RPMI7951 (cell line): ENCODE measurements at places on chromosomes 3 and 15.

DNA sequence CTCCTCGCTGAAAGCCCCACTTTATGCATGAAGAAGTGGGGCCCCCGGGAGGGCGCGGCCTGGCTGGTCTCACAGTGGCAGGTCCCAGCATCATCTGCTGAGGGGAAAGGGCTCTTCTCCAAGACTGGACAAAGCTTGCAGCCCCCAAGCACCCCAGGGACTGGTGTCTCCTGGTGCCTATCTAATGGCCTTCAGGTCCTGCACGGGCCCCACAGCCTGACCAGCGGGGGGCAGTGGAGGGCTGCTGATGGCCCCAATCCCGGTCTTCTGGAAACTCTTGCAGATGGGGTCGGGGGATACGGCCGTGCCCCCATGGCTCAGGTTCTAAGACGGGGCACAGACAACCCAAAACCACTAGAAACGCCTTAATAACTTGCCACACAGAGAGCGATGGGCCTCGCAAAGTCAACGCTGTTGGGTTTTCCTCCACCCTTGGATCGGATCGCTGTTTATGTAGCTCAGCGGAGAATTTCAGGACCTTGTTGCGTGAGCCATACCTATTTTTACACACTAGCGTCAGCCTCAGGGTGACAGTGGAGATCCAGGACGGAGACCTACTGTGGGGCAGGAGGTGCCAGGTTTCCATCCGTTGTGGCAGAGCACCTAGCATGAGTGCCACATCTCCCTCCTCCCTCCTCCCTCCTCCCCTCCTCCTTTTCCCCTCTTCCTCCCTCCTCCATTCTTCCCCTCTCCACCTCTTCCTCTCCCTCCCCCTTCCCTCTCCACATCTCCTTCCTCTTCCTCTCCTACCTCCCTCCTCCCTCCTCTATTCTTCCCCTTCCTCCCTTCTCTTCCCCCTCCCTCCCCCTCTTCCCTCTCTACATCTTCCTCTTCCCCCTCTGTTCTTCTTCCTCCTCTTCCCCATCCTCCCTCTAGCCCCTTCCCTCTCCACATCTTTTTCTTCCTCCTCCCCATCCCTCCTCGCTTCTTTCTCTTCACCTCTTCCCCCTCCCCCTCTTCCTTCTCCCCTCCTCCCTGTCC lies 79.3 kb upstream of the ALDH1L1 start:
- peak; percentile 30 for DNase-seq

GRCh38 chr15:57334257-57334656 lies 42.0 kb upstream of the CGNL1 start:
- peak; percentile 67 for DNase-seq

DNA sequence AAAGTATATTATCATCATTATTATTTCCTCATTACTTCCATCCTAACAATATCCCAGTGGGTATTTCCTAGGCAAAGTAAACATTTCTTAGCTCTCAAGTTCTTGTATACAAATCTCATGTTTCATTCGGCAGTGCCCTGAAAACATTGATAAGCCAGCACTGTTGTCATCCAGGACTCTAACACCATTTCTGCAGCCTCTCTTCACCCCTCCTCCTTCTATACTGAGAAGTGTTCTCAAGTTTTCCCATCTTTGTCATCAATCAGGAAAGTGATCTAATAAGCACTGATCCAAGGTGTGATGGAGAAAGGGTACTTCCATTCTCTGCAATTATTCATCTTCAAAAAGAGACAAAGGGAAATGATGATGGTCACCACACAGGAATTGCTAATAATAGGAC lies 168.4 kb upstream of the CCDC54 start:
- no peak for DNase-seq

- DNase-seq: no peak
These were observed at the start of gene HTR3D for GRCh38 chr3:184031187-184031792. TSS of gene HTR3D (plus strand) at chr3:184031742. CDS start at chr3:184031742, 0 bp downstream.

DNA sequence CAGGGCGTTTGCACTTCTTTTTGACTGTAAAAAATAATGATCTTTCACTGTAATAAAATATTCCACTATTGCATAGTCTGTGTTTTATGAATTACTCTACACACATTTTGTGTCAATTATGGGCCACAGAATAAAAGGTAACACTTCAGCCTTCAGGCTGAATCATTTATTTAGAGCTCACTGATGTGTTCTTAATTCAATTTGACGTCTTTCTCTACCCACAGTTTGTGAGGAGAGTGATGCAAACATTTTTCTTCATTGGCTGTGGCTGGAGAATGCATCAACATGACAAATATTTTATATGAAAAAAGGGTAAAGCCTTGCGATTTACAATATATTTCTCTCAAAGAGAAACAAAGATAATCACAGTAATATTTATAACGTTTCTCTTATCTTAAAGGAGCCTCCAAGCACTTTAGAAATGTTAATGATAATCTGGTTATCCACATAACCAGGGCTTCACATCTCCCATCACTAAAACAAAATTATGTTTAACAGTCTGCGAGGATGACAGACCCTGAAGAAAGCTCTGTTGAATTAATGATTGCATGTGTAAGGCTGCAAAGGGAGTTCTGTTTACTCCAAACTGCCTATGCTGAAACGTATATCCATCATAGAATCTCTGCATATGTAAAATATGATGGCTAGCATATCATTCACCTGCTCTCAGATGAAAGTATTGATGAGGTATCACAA lies 951.3 kb downstream of the ZPLD1 start:
- DNase-seq: no peak

- no peak for DNase-seq
These were observed 3.9 kb upstream of the CSK start for GRCh38 chr15:74777769-74778598.

GRCh38 chr3:180036671-180037455 lies at the start of gene PEX5L:
TSS of gene PEX5L (minus strand) at chr3:180036937. CDS start at chr3:180036599, 338 bp downstream.
- DNase-seq: peak; percentile 13

DNA sequence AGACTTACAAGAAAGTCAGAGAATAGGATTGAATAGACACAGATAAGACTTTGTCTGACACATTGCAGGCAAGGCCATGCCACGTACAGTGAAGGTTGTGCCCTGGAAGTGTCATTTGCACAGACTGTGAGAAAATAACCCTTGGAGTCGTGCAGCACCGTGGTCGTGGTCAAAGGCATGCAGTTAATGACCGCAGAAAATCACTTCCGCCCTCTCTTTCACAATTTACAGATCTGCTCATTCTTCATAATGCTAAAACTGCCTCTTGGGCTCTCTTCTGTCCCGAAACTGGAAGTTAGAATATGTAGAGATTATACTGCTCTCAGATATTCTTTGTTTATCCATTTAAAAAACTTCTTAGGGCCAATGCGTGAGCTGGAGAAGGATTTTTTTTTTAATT lies 73.2 kb upstream of the CTXND1 start:
- DNase-seq: peak; percentile 61

DNA sequence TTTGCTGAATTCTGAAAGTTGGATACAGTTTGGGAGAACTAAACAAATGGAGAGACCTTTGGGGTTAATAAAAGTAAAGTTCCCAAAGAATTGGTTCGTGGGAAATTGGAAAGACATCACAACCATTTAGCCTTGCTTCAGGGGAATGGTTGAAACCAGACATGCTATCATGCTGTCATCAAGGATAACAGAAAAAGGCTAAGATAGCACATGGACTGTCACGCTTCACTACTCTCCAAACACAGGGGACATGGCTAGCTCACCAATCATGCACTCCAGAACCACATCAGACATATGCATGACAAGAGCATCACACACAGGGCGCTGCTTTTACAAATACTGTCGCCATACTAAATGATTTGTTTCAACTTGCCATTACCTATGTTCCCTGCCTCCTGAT lies 671.7 kb upstream of the ROBO1 start:
- DNase-seq: no peak

GRCh38 chr3:152860736-152861135 lies 25.8 kb downstream of the P2RY1 start:
- DNase-seq: no peak

DNA sequence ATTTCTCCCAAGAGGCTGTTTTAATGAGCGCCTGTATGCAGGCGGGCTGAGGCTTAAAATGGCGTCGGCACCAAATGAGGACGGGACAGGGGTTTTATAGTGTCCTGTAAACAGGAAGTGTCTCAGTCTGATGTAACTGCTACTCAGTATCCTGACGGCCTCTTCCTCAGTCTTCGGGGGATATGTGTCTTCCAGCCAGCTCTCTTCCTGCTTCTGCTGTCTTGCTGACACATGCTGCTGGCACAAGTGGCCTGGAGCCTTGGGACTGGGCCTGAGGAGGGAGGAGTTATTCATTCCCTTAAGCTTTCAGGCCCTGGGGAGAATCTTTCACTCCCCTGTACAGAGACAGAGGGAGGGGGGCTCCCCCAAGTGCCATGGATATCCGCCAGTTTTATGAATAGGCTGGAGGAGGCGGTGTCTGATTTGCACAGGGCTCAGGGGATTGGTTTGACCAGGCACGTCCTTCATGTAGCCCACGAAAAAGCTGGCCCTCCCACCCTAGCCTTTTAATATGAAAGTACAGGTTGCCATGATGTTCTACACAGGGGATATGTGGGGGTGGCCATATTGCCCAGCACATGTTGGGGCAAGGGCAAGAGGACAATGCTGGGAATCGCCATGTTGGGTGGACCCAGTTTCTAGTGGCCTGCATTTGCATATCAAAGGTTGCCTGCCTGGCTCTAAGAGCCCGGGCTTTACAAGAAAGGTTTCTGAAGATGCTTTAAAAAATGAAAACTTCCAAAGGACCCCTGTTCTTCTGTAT lies 19.9 kb downstream of the NDUFB4 start:
- DNase-seq: peak; percentile 78

GRCh38 chr3:159829539-159830227 lies 159.0 kb upstream of the IL12A start:
- DNase-seq: peak; percentile 90

- DNase-seq: peak; percentile 4
These were observed 653 bp downstream of the MYO5C start for GRCh38 chr15:52294881-52295420.

DNA sequence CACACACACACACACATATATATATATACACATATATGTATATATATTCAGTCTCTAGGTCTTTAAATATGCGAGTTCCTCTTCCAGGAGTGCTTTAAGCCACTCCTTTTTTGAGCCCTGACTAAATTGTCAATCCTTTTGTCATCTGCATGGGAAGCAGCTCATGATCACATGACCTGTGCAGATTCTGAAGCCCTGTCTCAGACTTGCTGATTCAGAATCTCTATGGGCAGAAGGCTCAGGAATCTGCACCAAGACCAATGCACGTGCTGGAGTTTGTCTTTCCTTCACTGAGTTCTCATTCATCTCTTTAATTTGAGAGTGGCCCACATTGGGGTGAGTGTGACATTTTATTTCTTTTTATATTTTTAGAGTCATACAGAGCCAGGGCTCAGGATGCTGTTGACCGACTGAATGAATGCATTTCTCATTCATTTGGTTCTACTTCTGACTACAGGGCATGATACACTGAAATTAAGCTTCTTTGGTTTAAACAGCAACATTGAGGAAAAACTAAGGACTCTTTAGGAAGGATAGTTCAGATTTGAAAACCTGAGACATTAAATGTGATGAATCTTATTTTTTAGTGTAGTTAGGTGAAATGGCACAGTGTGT lies 307.5 kb downstream of the EDEM1 start:
- no peak for DNase-seq

DNA sequence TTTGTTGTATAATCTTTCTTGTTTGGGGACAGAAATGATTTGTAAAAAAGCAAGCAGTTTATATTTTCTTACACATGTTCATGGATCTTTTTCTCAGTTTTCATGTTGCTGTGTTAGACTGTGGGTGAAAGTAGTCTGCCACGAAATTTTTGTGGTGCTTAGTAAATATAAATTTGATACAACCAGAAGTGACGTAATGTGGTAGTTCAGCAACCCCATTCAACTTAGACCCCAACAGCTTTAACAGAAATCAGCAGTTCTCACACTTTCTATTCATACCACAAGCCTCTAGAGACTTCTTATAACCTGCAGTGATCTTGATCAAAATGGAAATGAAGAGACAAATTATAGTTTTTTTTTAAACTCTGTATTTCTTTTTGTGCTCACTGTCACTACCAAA lies 120.2 kb upstream of the IGSF10 start:
- no peak for DNase-seq

DNA sequence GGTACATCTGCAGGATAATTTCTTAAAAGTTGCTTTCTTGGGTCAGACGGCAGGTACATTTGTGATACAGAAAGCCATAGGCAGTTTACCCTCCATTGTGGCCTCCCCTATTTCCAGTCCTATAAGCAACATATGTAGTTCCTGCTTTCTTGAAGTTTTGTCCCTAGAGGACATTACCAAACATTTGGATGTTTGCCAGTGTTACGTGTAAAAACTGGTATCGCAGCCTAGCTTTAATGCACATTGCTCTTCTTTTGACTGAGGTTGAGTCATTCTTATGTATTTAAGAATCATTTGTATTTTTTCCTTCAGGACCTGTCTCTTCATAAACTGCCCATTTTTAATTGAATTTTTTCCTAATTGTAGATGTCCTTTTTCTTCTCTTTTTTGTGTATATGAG lies 114.3 kb downstream of the DIPK2A start:
- DNase-seq: no peak

DNA sequence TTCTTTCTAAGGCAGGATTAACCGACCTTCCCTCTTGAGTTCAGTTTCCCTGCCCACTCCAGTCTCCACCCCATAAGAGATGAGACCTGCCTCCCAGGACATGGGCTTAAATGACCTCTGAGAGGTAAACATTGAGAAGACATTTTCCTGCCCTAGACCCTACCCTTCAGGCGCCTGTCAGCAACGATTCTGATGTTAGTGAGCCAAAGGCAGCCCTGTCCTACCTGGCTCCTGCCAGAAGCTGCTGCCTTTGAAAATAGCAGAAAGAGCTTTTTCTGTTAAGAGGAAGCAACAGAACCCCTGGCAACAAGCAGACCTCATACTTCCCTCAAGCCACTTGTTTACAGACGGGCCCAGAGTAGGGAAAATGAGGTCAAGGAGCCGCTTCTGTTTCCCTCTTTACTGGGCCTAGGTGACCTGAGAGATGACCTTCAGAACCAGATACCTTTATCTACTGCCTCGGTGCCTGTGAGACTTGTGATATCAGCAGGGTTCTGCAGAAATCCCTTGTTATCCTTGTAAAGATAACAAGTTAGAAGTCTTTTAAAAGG lies 52.0 kb downstream of the CD200R1L start:
- no peak for DNase-seq

DNA sequence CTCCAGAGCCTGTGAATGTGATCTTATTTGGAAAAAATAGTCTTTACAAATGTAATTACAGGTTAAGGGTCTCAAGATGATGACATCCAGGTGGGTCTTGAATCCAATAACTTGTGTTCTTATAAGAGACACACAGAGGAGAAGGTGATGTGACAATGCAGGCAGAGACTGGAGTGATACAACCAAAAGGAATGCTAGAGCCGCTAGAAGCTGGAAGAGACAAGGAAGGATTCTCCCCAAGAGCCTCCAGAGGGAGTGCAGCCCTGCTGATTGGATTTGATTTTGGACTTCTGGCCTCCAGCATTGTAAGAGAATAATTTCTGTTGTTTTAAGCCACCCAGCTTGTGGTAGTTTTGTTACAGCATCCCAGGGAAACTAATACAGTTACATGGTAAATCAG lies 9.7 kb downstream of the MYH15 start:
- DNase-seq: peak; percentile 21

GRCh38 chr3:125481786-125482185 lies 38.2 kb downstream of the SNX4 start:
- DNase-seq: no peak
